ENCODE measurements at places on chromosomes 7 and 10.
A peak's percentile ranks its signal among the peaks of the same experiment; 100 is the strongest.

DNA sequence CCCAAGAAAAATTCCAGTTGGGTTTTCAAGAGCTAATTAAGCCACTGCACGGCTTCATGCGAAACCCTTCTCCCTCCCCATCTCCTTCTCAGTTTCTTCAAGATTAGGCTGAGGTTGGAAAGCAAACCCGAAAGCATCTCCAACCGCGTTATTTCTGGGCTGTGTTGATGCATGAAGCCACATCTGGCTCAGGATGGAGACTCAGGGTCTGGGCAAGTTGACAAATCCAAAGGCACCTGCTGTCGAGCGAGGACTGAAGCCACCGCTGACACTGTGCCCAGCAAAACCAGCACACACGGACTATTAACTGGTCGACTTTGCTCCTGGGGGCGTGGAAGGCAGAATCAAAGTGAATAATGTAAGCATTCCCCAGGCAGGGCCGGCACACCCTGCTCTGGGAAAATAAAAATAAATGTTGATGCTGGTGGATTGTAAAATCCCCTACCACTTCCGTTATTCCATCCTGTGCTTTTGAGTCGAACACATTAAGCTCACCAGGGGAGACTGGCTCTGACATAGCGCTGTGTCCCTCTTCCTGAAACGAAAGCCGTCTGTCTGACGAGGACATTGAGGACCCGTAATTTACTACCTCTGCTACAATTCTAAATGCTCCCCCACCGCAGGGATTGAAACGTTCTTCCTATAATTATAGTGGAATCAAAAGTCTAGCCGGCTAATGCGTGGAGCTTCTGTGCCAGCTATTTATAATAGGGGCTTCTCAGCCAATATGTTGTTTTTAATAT is 269.8 kb downstream of the ADARB2 start:
- DNase-seq: no peak

DNA sequence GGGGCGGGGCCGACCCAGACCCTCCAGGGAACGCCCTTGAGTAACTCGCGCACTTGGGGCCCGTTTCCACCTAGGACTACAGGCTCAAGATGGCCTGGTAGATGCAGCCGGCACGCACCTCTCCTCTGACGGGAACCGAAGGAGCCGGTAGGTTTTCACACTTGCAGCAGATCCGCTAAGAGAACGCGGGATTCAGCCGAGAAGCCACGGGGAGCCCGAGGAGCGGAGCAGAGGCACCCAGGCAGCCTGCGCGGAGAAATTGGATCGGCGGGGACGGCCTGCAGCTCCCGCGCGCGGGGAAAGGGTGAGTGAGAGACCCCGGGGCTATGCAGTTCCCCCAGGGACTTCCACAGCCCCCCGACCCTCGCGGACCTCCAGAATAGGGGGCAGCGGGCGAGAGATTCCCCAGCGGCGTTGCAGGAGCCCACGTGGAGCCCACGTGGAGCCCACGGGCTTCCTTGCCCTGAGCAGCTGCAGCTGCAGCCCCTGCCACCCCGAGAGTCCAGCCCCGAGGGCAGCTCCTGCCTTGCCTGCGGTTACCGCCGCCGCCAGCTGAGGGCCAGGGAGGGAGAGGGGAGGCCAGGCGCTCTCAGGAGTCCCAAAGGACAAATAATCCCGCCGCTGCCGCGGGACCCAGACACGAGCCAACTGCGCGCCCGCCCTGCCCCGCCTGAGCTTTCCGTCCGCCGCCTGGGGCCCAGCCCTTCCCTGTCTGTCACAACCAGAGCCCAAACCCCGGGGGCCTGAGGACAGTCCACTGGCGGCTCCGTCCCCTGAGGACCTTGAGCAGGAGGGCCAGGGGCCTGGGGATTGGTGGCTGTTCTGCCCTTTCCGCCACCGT is 13.1 kb downstream of the IFT22 start:
- DNase-seq: peak; percentile 73

GRCh38 chr10:68517188-68517587 is 10.1 kb downstream of the SLC25A16 start:
- DNase-seq: no peak

- no peak for DNase-seq
Observed at GRCh38 chr7:112550468-112551060, 69.8 kb downstream of the LSMEM1 start.

DNA sequence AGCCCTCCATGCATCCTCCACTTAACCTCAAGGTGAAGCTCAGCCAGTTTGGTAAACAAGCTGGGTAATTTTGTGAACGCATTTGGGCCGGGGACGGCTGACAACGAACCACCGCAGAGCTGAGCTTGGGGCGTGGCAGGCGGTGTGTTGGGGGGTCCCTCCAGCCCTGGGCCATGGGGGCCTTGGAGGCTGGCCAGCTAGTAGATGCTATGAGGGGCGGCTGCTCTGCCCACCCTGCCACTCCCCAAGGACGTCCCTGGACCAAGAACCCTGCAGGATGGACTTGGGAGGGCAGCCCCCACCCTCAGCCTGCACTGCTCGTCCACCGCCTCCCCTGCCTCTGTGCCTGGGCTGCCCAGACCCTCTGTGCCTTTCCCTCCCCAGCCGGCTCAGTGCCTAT is 12.0 kb upstream of the SCART1 start:
- no peak for DNase-seq

- no peak for DNase-seq
Observed at GRCh38 chr10:24114556-24114955, 94.4 kb upstream of the KIAA1217 start.

DNA sequence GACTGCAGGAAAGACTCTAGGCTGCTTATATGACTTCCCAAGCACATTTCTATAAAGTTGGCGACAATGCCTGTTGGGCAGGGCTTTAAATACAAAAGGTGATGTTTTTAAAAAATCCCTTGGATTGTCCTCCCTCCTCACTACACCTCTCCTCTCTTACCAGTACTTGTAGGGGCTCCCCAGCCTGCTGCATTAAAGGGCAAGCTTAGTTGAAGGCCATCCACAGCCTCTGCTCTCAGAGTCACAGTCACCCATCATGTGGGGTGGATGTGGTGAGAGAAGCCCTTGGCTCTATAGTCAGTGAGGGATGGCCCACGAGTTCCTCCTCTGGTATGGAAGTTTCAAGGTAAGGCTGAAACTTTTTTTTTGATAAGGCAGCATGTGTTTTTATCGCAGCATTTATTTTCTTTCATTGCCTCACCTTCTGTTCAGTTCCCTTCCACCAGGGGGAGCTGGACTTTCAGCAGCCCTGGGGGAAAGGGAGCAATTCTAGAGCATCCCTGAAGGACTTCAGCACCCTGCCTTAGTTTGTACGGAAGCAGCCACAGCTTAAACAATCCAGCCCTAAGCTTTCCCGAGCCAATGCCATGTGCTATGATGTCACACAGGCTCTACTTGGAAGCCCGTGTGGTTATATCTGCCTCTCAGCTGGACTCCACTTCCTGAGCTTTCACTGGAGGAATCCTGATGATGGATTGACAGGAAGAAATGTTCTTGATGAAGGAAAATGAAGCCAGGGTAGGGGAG is 131.9 kb downstream of the CALCR start:
- peak; percentile 38 for DNase-seq

DNA sequence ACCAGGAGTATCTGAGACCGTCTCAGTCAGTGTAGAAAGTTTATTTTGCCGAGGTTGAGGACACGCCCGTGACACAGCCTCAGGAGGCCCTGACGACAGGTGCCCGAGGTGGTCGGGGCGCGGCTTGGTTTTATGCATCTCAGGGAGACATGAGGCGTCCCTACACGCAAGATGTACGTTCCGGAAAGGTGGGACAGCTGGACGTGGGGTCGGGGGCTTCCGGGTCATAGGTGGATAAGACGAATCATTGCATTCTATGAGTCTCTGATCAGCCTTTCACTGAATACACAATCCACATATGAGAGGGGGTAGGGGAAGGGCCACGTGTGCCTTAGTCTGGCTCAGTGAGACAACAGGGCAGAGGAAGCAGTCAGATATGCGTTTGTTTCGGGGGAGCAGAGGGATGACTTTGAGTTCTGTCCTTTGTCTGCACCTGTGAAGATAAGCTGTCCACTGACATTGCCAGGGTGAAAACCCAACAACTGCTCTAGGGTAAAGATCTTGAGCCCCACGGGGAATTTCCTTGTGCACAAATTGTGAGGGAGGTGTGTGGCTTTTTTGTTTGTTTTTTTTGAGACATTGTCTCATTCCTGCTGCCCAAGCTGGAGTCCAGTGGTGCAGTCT is 66.2 kb downstream of the DNAJB6 start:
- no peak for DNase-seq

DNA sequence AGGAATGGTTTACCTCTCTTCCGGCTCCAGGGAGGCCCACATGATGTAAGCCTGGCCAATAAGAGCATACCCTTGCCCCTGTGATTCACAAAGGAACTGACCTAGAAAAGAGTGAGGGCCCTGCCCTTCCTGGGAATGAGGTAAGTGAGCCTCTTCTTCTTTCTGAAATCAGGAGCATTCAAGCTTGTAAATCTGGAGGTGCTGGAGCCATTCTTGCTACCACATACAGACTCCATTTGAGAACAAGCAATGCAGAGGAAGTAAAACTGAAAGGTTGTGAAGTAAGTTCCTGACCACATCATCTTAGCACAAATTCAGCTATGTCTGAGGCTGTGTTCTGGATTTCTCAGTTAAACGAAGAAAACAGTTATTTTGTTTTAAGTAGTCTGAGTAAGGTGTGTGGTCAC is 132.2 kb downstream of the CD36 start:
- DNase-seq: no peak

Measured in activated T-cell treated with anti-CD3 and anti-CD28 coated beads, Interleukin-2, amount 50 U/mL, for 24 hours (primary cell).